Tibial nerve (tissue), 4 donors: ENCODE measurements at places on chromosomes 1 and 21.

DNA sequence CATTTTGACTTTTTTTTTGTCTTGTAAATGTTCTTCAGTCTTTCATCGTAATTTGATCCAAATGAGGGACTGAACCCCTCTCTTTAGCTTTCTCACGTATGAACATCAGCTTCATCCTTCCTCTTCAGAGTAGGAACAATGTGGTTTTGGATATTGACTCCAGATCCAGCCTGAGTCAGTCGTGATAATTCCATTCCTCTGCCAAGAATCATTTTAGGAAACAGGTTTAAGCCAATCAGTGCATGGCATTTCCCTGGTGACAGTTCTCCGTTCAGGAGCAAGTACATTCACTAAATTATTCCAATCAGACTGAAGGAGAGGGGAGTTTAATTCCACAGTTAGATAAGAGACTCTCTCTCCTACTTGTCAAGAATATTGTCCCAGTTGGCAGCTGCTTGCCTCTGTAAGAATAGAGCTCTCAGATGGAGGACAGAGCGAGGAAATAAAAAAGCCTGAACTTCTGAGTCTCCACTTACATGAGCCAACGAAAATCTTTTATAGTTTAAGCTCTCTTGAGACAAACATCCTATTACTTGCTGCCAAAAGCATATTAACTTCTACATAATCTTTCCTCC lies 18.6 kb downstream of the RHOU start:
- H3K36me3 ChIP-seq, result no peaks in the 10 kb centered on the region
- DNase-seq, result no peak
- H3K4me3 ChIP-seq, result no peak overlapping the region

DNA sequence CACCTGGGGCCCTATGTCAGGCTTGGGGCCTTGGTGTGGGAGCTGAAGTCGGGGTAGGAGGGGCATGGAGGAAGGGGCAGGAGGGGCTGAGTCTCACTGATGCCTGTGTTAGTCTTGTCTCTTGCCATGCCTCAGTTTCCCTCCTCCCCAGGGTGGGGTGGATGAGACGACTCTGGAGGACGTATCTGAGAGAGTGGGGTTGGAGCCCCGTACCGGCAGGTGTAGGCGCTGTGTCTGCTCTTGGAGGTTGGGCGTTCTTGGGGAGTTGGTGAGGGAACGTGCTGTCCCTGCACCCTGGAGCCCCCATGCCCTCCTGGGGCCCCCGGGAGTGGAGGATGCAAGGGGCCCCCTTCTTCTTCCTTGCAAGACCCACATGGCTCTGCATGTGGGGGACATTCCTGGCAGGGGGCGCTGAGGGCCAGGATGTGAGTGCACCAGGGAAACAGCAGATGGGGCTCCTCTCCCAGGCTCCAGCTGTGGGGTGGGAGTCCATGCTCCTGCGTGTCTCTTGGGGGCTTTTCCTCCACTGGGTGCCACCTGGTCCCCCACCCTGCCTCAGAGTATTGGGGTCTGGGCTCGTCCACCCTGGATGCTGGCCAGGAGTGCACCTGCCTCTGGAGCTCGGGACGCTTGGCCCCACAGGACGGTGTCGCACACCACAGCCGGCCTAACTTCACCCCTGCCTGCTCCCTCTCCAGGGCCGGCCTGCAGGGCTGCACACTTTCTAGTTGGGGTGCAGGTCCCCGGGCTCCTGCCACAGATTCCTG lies 1.4 kb upstream of the TNFRSF14 start:
- no peaks in the 10 kb centered on the region for H3K27me3 ChIP-seq
- no peak overlapping the region for H3K4me3 ChIP-seq
- no peaks in the 10 kb centered on the region for H3K36me3 ChIP-seq
- peaks cover 34% of the 10 kb centered on the region for H3K4me1 ChIP-seq
- DNase-seq, result peak; percentile 32
- H3K27ac ChIP-seq, result peak overlapping the region; percentile 85

GRCh38 chr1:186054003-186054402 lies 319.8 kb downstream of the HMCN1 start:
- no peaks in the 10 kb centered on the region for H3K27me3 ChIP-seq
- no peak overlapping the region for H3K27ac ChIP-seq
- no peaks in the 10 kb centered on the region for H3K4me1 ChIP-seq
- H3K4me3 ChIP-seq, result no peak overlapping the region
- no peak for DNase-seq

DNA sequence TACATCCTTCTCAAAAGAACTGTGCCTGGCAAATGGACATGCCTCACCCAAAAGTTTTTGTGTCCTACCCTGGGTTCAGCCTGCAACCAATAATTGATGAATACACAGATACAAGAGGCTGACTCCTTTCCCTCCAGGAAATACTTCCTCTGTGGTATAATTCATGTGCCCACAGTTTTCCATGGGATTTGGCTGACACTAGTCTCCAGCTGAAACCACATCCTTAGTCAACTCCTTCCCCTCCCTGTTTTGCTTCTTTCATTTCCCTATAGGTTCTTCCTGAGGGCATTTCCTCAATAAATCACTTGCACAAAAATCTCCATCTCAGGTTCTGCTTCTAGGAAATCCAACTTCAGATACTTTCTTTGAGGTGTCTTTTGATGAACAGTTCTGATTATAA lies 436.6 kb upstream of the C1orf87 start:
- H3K27me3 ChIP-seq, result no peaks in the 10 kb centered on the region
- H3K36me3 ChIP-seq, result no peaks in the 10 kb centered on the region
- no peak overlapping the region for H3K27ac ChIP-seq
- no peak overlapping the region for H3K4me3 ChIP-seq
- no peak for DNase-seq

DNA sequence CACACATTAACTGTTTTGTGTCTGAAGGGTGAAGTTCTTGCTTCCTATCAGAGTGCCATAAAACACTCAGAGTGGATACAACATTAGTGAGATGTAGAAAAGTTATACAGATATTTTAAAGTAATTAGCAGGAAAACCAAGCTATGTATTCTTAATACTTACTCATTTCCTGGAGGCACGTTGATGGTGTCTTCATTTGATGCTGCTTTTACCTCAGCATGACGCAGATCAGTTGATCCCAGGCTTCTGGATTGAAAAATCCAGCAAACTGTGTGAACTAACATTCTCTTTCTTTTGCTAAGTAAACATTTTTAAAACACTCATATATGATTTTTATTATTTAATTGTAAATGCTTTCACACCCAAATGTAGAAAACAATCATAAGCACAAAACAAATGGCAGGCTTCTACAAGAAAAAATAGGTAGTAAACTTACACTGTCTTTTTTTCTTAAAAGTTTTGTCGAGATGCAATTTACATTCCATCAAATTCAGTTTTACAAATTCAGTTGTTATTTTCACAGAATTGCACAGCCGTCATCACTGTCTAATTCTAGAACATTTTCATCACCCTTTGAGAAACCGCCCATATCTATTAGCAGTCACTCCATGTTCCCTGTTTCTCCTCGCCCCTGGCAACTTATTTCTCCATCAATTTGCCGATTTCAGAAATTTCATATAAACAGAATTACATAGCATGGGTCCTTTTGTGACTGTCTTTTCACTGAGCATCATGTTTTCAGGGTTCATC lies 198.9 kb downstream of the LRRC7 start:
- H3K36me3 ChIP-seq, result no peaks in the 10 kb centered on the region
- no peak for DNase-seq
- no peak overlapping the region for H3K4me3 ChIP-seq
- no peak overlapping the region for H3K27ac ChIP-seq
- H3K4me1 ChIP-seq, result no peaks in the 10 kb centered on the region
- H3K27me3 ChIP-seq, result no peaks in the 10 kb centered on the region

DNA sequence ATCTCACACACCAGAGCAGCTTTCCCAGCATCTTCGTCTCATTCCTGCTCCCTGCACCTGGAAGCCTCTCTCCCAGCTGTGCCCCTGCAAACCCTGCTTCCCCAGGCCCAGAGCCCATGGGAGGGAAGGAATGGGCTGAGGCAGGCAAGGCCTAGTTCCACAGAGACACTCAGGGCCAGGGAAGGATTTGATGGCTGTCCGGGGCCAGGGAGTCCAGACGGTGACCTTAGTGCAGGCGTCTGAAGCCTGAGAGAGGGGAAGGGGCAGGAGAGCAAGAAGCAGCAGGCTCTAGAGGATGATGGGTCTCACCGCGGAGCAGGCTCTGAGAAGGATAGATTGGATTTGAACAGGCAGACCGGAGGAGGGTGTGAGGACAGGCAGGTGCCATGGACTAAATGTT lies 22.2 kb upstream of the TNNI1 start:
- no peaks in the 10 kb centered on the region for H3K36me3 ChIP-seq
- H3K27ac ChIP-seq, result peak overlapping the region; percentile 49
- H3K4me1 ChIP-seq, result no peaks in the 10 kb centered on the region
- no peak for DNase-seq
- H3K4me3 ChIP-seq, result no peak overlapping the region

DNA sequence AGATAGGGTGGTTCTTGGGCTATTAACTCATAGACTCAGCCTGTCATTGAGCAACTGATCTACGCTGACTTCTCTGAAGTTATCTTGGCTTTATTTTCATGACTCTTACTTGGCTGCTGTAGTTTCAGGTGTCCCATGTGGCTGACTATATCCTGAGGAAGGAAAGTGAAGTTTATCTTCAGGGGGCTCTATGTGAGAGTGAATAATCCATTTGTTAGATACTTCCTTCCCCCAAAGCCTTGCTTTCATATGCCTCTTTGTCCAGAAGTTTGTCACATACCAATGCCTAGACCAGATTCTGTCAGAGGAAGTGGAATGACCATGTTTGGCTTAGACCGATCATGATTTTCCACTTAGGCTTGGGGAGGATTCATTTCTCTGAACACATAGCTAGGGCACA lies 27.9 kb upstream of the C1orf87 start:
- no peak for DNase-seq
- H3K27me3 ChIP-seq, result no peaks in the 10 kb centered on the region
- no peaks in the 10 kb centered on the region for H3K4me1 ChIP-seq
- H3K4me3 ChIP-seq, result no peak overlapping the region
- no peaks in the 10 kb centered on the region for H3K36me3 ChIP-seq
